Suppressor macrophage (primary cell): ENCODE measurements at places on chromosomes 4 and X.

DNA sequence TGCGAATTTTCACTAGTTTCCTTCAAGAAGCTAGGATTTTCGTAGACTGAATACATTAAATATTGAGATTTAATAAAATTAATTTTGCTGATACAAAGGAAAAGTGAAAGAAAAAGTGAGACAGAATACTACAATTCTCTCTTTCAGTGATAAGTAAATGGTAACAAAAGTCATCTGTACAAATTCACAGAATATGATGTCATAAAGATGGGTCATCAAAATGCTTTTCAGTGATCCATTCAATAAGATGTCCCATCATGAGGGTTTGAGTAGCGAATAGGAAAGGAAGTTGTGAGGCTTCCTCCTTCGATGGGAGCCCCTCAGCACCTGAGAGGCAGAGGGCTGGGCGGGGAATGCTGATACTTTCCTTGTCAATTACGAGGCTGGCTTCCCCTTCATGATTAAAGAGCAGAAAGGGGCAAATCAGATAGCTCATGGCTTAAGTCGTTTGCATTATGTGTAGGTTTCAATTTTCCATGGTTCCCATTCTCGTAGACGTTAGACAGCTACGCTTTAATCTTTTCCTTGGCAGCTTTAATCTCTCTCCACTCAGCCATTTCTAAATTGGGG is 108.8 kb upstream of the SORBS2 start:
- DNase-seq: no peak

DNA sequence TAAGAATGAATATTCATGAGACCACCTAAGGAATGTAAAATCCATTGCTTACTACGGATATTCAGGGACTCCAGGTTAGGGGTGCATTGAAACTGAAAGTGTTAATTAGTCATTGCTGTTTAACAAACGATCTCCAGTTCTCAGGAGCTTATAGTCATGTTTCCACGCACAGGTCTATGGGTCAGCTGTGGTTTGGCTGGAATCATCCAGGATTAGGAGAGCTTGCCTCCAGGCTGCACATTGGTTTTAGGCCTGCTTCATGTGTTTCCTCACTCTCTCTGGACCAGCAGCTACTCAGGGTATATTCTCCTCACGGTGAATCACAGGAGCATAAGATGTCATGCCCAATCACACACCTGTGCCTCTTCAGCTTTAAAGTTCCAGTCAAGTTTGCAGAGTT is 98.9 kb downstream of the ATXN3L start:
- no peak for DNase-seq

DNA sequence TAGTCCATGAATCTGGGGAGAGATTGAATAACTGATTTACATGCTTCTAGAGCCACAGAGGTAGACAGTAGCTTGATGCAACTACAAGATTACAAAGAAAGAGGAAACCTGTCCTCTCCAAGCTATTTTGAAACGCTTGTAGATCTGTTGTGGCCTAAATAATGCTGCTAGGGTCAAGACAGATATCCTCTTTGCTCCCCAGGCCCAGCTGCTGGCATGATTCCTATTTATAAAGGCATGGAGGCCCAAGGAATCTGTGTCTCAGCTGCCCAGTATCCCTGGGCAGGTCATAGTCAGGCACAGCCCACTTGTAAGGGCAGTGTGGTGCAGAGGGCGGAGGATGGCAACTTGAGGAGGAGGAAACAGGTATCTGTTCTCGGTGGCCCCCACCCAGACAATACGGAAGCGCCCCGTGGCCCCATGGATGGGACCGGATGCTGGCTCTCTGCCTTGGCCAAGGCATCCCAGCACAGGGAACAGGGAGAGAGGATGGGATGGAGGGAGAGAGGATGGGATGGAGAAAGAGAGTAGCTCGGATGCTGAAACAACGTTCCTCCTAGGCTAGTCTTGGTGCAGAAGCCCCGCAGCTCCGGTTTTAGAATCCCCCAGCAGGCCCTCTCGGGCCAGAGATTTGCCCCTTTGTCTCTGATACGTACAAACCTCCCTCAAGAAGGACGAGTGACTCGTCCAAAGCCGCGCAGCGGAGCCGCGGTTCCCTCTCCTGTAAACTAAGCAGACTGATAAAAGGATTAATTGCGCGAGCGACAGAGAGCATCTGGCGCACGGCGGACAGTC is 767 bp upstream of the SMIM20 start:
- DNase-seq: peak; percentile 11

DNA sequence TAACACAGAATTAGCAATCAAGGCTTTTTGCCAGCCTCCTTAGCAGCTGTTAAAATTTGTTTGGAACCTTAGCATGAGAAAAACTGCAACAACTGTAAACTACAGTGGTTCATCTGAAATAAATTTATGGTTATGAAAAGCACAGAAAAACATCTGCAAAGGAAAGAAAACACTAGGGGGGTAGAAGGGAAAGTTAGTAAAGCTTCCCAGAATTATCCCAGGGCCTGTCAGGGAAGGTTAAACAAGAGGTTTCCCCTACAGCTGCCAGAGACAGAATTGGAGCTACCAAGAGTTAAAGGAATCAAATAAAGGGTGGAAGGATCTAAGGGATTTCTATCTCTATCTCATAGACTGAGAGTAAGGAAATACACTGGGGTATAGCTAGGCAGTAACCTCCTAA is 234.7 kb upstream of the DIAPH2 start:
- DNase-seq: no peak

- DNase-seq: no peak
Measured at GRCh38 chrX:13923845-13924244, 105.8 kb downstream of the GEMIN8 start.

- peak; percentile 90 for DNase-seq
Measured at GRCh38 chr4:107837776-107838618, 13.3 kb downstream of the SGMS2 start.
